SHP77 treated with DMSO at 0.1 percent for 48 hours (cell line): ENCODE measurements at places on chromosomes 5 and 9.

DNA sequence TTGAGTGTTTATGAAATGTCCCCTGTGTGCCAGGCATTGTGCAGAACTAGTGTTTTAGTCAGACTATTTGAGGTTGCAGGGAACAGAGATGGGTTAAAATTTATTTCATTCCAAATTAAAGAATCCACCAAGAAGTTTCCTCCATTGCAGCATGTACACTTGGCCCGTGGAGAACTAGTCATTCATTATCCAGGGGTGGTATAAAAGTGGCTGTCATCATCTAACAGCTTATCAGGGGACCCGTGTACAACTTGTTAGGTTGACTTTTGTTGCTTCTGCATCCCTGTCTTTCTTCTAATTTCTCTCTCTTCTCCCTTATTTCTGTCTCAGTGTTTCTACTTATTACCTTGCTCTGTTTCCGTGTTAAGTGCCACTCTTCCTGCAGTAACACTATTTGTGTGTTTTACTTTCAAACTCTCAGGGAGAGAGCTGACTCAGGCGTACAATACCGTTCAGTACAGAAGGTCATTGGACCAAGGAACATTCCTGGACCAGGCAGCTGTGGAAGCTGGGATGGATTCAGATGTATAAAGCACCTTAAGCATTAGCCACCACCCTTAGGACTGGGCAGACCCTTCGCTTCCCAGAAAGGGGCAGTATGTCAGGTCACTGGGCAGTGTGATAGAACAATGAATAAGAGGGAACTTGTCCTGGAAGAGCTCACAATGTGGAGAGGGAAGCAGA is 36.1 kb downstream of the MAP3K1 start:
- no peak for DNase-seq

GRCh38 chr5:39648848-39649227 is 224.1 kb upstream of the DAB2 start:
- DNase-seq: no peak

- DNase-seq: no peak
Observed at GRCh38 chr9:84808416-84808815, 138.9 kb downstream of the NTRK2 start.

DNA sequence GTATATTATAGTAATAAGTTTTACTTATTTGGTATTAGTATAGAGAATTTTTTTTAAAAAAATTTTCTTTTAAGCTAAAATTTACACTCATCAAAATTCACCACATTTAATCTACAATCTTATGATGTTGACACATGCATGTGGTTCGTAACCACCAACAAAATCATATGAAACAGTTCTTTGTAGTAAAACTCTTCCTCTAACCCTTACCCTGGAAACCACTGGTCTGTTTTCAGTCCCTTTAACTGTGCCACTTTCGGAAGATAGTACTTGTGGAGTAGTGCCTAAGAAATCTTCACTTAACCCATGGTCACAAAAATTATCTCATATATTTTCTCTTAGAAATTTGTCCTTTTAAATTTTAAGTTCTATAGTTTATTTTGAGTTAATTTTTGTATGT is 1498.8 kb downstream of the MAT2B start:
- DNase-seq: no peak

GRCh38 chr9:71719562-71719961 is 48.8 kb downstream of the CEMIP2 start:
- DNase-seq: no peak

DNA sequence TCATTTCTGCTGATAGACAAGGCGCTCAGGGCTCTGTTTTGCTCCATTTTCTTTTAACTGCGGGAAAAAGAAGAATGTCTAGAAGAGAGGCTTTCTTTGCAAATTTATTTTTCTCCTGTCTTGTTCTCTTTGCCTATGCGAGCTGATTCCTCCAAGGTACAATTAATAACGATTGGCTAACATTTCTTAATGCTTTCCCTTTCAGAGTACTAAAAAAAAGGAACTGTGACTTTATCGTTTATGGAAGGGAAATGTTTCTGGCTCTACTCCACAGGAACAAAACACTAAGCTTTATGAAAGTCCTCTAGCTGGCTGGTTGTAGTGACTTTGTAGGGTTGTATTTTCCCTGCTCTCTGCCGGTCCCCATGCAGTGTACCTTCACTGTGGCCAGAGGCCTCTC is 11.7 kb downstream of the NSG2 start:
- no peak for DNase-seq
